ENCODE measurements at places on chromosomes 2 and 18.

GRCh38 chr2:178530625-178531142 is 50.4 kb downstream of the PLEKHA3 start:
- no peak for DNase-seq

DNA sequence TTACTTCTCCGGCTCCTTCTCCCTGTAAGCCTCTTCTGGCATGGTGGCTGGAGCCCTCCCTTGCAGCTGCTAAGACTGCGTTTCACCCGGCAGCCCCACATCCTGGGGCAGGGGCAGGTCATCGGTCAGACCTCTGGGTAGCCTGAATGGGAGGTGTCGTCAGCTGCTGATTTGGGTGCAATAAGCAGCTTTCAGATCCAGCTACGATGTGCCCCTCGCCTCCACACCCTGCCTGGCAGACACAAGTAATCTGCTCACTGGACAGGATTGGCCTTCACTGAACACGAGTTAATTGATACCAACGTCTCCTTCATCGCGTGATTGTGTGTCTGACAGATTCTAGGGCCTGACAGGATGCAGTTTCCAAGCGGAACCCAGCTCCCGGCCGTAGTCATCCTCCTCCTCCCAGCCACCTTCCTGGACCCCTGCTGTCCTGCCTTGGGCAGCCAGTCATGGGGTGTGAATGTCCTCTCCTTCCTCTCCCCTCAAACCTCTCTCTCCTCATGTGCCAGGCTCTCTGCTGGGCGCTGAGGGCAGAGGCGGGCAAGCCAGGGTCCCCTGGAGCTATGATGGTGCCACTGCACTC is 18.9 kb upstream of the PDIA6 start:
- no peak for DNase-seq

- no peak for DNase-seq
These were observed 151.3 kb downstream of the BCL2 start for GRCh38 chr18:63168287-63168686.

- peak; percentile 41 for DNase-seq
These were observed 124.9 kb downstream of the PRKCE start for GRCh38 chr2:45776160-45776955.

DNA sequence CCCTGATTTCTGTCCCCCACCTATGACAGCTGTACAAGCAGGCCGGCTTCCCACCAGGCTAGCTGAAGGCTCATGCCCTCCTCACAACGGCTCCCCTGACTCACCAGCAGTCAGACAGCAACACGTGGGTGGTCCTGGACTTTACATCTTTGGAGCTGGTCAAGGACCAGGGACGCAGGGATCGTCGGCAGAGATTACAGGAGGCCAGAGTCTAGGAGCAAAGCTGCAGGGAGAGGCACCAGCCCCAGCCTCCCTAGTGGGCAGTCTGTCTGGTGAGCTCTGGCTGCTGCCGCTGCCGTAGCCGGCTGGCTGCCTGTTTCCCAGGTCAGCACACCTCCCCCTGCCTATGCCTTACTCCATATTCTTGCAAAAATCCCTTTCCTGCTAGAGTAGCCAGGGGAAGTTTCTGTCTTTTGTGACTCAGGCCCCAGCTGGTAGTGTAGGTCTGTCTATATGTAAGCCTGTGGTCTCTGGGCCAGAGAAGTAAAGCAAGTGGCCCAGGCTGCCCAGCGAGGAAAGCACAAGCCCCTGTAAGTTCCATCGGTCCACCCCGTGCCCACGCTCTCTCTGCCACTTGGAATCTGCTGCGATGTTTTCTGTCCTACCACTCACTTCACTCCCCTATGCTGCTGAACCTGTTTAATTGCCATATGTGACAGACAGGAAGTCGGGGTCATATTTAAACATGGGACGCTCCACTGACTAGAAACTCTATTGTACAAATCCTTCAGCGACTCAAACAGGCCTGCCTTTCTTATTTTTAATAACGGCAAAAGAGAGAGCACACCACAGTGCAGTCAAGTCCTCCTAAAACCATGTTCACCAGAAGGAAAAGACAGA is 2.4 kb upstream of the ARHGEF4 start:
- no peak for DNase-seq

DNA sequence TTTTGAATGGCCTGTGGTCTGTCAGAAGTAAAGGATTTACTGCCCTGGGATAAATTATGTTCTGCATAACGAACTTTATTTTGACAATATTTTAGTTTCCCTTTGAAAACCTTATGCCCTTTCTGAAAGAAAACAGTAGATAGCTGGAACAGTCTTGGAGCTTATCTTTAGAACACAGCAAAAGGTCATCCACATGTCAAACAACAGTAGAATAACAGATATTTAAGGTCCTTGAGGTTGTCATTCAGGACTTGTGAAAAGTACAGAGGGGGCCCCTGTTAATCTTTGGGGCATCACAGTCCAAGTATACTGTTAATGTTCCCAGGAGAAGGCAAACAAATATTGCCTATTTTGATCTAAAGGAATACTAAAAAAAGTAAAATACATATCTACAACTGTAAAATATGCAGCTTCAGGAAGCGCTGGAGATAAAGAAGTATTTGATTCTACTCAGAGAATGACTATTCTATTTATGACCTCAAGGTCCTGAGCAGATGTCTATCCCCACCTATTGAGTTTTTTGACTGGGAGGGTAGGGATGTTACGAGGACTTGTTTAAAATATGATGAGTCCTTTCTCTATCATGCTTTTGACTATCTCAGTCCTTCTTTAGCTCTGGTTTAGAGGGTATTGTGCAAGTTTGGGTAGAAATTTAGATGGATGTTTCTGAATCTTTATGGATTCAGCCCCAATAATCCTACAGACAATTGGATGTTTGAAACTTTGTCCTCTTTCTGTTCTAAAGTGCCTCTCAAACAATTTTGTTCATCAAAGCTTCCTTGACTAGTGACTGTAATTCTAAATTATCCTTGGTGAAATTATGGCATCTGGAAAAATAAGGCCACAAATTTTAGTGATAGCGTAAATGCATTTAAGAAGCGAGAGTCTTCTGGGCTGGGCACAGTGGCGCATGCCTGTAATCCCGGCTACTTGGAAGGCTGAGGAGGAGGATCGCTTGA is 25.1 kb upstream of the TMEM214 start:
- DNase-seq, result no peak

GRCh38 chr2:208254118-208254870 is 577 bp downstream of the IDH1 start:
- DNase-seq, result peak; percentile 91

DNA sequence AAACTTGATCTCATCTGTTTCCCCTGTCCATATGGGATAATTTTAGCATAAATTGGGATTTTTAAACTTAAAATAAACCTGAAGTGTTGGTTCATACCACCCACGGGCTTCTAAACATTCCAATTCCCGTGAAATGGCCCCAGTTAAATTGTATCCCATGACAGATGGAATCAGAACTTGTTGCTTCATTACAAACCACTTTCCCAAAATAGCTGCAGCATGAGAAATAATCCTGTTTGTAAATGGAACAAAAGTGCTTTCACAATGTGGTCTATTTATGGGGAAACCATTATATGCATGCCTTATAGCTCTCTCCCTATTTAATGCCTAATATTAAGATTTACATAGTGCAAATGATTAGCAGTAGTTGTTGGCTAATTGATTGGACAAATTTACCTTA is 15.9 kb downstream of the SCG2 start:
- peak; percentile 89 for DNase-seq

GRCh38 chr2:38722271-38723061 is 28.7 kb downstream of the SRSF7 start:
- DNase-seq, result no peak

- DNase-seq, result no peak
These were observed 136.5 kb upstream of the NETO1 start for GRCh38 chr18:73004260-73004659.

DNA sequence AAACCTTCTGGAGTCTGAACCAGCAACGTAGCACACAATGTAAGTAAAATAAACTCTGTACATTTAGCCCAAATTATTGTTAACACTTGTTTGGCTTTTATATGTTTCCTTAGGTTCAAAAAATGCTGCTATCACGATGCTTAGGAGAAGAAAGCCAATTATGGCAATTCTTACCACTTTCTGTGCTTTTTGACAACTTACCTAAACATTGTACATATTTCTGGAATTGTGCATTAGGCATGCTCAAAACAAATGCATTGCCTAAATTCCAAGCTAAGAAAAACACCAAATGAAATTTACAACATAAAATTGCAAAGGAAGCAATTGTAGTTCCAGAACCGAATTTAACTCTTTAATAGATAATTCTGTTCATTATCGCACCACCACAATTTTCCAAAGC is 585.6 kb upstream of the DSEL start:
- DNase-seq, result no peak

GRCh38 chr2:20198001-20198400 is 26.9 kb downstream of the SDC1 start:
- no peak for DNase-seq

DNA sequence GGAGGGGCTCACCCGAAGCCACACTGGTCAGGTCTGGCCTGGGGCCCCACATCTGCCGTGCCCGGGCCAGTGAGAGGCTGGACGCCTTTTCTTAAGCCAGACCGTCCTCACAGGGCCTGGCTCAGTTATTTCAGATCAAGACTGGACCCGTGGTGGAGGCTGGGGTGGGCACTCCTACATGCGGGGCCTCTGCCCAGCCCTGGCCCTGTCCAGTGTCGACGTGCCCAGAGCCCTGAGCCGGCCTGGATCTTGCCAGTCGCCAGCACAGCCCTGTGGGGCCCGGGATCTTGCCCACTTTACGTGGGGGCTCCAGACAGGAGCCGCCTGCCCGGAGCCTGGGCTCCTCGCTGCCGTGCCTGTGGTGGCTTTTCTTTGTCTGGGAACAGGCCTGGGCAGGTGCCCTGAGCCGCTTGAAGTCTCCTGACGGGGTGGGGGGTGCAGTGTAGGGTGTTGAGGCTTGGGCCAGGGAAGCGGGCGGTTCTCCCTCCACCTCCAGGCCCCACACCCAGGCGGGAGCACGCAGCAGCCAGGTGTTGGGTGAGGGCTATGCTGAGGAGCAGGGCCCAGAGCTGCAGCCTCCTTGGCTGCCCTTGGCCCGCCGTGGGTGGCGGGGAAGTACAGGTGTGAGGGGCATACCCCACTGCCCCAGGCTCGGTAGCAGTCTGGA is 6.0 kb downstream of the GPC1 start:
- DNase-seq, result no peak

GRCh38 chr2:84640411-84640810 is 124.1 kb downstream of the DNAH6 start:
- no peak for DNase-seq

GRCh38 chr2:202035089-202035940 is 1.7 kb downstream of the FZD7 start:
- DNase-seq, result peak; percentile 66
